Activated naive CD4-positive, alpha-beta T cell treated with anti-CD3 and anti-CD28 coated beads, Interleukin-2, amount 50 U/mL, for 72 hours (primary cell): ENCODE measurements at places on chromosomes 16 and 17. TPM values are rescaled to one million over a fixed set of nuclear protein-coding genes. Genes with fewer than 3 reads are reported as not detected.

Gene PRAC1
- not detected for total RNA-seq

Gene C17orf100
- 0.89 TPM for total RNA-seq

GRCh38 chr16:19499481-19499880, 22.4 kb downstream of the GDE1 start:
- no peak for DNase-seq

DNA sequence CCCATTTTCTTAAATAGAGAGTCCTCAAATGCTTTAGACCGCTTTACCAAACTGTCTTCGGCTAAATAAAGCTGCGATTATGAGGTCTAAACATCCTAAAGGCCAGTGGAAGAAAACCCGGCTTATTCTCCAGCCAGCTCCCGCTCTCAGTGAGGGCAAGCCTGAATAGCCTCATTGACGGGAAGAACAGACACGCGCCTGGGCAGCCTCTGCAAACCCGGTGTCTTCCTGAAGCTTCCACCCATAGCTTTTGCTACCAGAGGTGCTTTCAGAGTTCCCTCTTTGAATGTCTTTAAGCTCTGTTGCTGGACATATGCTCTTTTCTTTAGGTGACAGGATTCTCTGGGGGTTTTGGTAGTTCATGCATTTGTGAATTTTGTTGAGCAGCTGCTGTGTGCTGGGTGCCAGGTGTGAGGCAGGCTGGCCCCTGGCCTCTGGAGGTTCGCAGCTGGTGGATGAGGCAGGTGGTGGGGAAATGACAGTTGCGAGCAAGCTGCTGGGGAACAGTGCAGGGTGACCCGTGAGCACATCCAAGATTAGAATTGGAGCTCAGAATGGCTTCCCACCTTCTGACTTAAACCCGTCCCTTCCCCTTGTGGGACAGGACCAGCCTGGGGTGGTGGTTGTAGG, 44.7 kb downstream of the CRISPLD2 start:
- DNase-seq: no peak

- peak; percentile 82 for DNase-seq
Measured at GRCh38 chr17:77374170-77374936, 233.6 kb downstream of the SEC14L1 start.

Gene CHST4
- total RNA-seq: not detected

- no peak for DNase-seq
Measured at GRCh38 chr17:50931144-50931908, 65.2 kb upstream of the TOB1 start.

GRCh38 chr17:50661795-50662391, 27.2 kb downstream of the ABCC3 start:
- peak; percentile 22 for DNase-seq

Gene IKZF3
- 60.8 TPM for total RNA-seq

Gene KCTD19
- 0.71 TPM for total RNA-seq

DNA sequence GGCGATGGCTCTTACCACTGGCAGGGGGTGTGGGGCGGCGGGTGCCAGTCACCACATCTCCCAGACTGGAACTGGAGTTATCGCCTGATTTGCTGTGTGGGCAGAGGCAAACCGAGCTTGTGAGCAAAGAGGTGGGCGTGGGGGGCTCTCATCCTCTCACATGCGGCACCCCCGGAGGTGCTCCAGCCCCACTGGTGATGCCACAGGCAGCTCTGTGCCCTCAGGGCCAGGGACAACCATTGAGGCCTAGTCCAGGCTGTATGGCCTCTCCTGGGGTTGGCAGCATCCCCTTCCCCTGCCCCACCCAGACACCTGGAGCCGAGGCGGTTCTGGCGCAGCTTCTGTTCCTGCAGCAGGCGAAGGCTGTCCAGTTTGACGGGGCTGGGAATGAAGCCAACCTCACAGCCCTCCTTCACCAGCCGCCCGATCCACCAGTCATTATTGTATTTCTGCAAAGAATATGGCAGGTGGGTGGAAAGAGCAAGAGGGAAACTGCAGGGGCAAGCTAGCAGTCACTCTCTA, 10.9 kb downstream of the CACNB1 start:
- DNase-seq: no peak

DNA sequence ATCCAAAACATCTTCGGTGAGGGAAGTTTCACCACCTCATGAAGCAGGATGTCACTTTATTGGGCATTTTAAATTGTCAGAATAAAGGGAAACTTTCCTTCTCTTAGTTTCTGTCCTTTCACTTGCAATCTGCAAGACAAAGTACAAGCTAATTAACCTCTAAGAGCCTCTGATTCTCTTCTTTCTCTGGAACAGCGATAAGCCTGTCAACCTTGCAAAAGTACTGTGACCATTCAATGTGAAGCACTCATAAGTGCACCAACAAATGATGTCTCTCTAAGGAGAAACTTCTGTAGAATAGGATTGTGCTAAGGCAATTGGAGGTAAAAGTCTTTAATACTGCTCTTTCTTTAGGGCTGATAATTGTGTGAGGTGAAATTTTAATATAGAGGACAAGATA, 1622.3 kb downstream of the CDH8 start:
- no peak for DNase-seq

Gene MYOCD
- total RNA-seq: not detected

GRCh38 chr16:54426553-54426849, 139.9 kb upstream of the IRX3 start:
- DNase-seq: no peak

DNA sequence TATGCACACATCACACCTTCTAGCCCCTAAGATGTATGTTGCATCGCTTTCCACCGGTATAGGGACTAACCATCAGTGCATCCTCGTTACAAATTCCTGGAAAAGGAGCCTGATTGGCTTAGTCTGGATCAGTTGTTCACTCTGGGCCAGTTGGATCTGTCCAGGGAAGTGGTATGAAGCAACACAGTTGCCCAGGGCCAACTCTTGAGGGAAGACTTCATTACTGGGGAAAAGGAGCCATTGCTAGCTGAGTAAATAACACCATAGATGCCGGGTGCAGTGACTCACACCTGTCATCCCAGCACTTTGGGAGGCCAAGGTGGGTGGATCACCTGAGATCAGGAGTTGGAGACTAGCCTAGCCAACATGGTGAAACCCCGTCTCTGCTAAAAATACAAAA, 275.2 kb upstream of the RBFOX1 start:
- DNase-seq: no peak

Gene SCNN1B
- not detected for total RNA-seq

DNA sequence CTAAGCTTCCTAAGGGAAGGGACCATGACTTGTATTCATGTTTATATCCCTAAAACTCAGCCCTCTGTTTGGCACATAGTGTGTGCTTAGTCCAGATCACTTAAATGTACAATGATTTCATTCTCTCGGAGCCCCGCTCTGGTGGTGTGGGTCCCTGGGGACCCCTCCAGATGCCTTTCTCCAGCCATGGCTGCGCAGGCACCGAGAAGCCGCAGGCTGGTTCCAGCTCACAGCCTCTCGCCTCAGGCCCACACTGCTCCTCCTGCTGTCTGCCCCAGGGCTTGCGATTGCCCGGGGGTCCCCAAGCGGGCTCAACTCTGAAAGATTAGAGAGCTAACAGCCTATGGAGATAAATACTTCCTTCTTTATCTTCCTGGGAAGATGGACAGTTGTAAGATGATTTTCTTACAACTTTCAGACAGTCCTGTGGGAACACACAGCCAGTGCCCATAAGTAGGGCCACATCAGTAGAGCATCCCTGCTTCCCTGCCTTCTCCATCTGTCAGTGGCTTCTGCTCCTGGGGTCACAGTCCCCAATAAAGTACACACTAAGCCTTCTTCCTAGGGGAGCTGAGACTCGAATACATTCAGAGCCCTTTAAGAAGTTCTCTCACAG, 66.2 kb downstream of the CENPV start:
- DNase-seq: no peak

GRCh38 chr17:45230787-45231480, 9.2 kb downstream of the FMNL1 start:
- DNase-seq: no peak

GRCh38 chr17:79844869-79845600, 5.8 kb upstream of the CBX4 start:
- DNase-seq: peak; percentile 74

DNA sequence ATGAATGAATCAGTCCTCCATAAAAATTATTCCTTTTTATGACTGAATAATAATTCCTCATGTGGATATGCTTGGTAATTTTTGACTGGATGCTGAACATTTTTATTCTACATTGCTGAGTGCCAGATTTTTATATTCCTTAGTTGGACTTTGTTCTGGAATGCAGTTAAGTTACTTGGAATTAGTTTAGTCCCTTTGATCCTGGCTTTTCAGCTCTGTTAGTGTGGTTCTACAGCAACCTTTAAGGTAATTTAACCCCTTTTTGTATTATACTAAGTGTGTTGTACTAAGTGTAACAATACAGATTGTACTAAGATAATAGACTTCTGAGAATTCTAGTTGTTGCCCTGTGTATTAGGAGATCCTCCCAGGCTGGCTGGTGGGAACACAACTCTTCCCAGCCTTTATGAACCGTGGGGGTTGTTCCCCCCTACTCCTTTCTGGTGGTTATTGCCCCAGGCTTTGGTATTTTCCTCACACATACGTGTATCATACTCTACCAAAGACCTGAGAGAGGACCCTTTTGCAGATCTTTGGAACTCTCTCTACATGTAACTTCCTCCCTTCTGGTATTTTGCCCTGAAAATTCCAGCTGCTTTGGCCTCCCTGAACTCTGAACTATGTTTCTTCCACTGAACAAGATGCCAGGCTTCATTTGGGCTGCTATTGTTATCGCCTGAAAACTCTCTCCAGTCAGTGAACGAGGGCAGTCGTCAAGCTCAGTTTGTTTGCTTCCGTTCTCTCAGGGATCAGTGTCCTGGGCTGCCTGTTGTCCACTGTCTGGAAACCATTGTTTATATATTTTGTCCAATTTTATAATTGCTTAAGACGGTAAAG, 30.5 kb downstream of the TANGO6 start:
- DNase-seq: no peak

- peak; percentile 21 for DNase-seq
Measured at GRCh38 chr17:45334701-45335677, 18.2 kb upstream of the MAP3K14 start.

DNA sequence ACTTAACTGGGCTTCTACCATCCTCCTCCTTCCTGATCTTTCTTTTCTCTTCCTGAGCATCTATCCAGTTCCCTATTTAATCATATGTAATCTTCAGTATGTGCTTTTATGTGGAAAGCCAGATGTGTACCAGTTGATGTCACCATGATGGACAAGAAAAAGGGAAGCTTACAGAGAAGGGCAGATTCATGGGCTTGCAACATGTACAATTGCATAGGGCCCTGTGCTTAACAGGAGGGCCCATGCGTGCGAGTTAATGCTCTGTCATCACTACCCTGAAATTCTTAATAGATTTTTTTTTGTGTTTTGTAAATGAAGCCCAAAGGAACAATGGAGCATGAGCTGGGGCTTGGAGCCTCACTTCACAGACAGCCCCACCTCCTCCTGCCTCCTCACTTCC, 124.3 kb downstream of the CDH13 start:
- no peak for DNase-seq

Gene CRYBA1
- not detected for total RNA-seq

GRCh38 chr16:86079255-86079885, 180.4 kb downstream of the IRF8 start:
- DNase-seq: no peak

- no peak for DNase-seq
Measured at GRCh38 chr17:48615047-48615962, at the start of gene HOXB8. HOXB8 (minus strand) TSS chr17:48615292; CDS start chr17:48614704, 588 bp downstream.

DNA sequence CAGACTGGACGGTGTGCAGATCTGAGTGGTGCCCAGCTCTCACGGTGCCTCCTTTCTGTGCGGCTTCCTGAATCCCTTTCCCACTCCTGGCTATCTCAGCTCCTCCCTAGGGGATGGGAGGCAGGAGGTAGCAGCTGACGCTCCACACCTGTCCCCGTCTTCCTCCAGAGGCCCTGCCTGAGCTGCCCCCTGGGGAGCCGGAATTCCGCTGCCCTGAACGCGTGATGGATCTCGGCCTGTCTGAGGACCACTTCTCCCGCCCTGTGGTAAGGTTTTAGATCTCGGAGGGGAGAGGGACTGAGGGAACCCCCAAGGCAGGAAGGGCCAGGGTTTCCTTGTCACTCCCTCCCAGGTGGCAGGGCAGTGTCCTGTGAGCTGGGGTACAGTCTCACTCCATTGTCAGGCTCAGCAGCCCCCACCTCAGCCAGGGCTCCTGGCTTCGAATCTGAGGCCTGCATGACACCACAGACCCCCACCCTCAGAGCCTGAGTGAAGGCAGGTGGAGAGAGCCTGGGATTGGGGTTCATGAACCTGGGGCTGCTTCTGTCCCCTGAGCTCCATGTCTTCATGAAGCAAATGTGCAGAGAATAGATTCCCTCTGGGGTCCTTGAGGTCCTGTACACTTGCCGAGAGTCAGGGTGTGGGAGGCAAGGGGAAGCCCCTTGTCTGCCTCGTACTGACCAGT, 6.6 kb downstream of the DEF8 start:
- DNase-seq: no peak

DNA sequence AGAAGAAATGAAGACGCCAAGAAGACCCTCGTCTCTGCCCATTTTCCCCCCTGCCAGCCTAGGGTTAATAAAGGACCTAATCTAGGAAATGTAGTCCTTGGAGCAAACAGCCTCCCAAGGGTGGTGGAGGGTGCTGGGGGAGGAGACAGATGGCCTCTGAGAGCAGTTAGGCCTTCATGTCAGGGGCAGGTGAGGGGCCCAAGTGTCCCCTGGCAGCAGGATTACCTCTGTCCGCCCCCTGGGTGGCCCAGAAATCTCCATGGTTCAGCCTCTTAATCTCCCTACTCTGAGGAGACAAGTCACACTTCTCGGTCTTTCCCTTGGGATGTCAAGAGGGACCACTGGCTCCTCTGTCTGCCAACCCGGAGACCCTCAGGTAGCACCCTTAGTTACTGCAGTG, 365.4 kb upstream of the TNRC6C start:
- no peak for DNase-seq

- no peak for DNase-seq
Measured at GRCh38 chr17:68623811-68624210, 22.6 kb upstream of the FAM20A start.

Gene PIK3R6
- total RNA-seq: 4.3 TPM

- no peak for DNase-seq
Measured at GRCh38 chr16:58853854-58854791, 120.0 kb upstream of the GOT2 start.

DNA sequence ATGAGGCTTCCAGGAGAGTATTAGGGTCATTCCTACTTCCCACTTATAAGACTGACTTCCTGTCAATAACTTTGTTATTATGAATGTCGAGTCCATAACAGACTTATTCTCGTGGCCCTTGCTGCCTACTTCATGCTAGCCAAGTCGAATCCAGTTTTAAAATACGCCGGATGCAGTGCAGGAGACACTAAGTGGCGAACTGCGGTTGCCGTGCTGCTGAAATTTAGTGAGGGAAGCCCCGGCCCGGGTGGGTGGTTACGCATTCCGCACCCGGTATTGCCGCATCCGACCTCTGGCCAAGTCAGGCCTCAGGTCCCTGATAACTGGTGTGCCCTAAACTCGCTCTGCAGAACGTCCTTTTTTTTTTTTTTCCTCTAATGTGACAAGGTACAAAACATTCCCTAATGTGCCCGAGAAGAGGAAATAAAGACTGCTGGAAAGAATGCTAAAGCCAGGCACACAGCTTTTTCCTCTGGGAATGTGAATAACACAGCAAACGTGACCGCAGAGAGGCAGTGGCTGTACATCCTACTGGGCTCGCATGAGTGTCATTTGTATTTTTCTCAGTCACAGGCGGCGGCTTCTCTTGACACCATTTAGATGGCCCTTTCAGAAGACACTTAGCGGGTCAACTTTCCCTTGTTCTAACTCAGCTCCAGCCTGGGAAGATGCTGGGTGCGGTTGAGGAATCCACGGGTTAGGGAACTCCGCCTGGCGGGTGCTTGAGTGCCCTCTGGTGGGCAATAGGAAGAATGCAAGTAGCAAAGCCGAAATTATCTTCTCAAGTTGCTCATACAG, 7.1 kb upstream of the AKTIP start:
- DNase-seq: no peak
